Glomerular endothelial cell (primary cell): ENCODE measurements at places on chromosomes 4 and X. TPM values are rescaled to one million over a fixed set of nuclear protein-coding genes. Genes with fewer than 3 reads are reported as not detected.

GRCh38 chr4:164931551-164932324 lies 45.7 kb downstream of the TRIM61 start:
- no peak for DNase-seq

DNA sequence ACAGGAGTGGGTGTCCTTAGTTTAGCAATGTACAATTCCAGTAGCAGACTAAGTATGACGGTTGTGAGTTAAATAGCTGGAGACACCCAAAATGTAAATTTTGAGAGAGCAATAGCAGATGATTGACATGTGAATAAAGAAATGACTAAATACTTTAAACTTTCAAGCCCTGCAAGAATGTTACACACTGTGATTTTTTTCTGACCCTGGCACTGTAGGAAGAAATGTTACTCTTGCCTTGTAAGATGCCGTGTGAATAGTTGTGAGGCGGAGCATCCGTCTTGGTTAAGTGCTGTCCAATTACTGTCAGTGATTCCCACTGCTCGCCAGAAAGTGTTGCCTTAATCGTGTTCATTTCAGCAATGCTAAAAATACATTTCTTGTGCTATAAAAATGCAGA lies 1248.1 kb downstream of the RAPGEF2 start:
- no peak for DNase-seq

- no peak for DNase-seq
Observed at GRCh38 chrX:16278927-16279326, 111.6 kb downstream of the MAGEB17 start.

- no peak for DNase-seq
Observed at GRCh38 chrX:24055043-24055356, 244 bp downstream of the EIF2S3 start.

DNA sequence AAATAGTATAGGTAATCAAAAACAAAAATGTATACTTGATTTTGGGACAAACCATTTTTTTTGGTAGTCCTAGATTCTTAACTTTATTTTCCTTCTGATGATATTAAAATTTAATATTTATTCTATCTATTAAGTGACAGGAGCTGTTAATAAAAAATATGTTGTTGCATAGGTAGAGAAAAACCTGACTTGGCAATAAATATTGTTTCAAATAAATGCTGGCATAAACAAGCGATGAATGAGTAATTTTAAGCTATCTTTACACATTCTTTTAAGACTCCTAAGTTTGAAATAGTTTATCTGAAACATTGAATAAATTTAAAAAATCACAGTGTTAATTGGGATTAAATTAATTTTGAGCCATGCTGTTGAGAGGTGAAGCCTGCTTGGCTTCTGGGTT lies 114.6 kb downstream of the GC start:
- no peak for DNase-seq

DNA sequence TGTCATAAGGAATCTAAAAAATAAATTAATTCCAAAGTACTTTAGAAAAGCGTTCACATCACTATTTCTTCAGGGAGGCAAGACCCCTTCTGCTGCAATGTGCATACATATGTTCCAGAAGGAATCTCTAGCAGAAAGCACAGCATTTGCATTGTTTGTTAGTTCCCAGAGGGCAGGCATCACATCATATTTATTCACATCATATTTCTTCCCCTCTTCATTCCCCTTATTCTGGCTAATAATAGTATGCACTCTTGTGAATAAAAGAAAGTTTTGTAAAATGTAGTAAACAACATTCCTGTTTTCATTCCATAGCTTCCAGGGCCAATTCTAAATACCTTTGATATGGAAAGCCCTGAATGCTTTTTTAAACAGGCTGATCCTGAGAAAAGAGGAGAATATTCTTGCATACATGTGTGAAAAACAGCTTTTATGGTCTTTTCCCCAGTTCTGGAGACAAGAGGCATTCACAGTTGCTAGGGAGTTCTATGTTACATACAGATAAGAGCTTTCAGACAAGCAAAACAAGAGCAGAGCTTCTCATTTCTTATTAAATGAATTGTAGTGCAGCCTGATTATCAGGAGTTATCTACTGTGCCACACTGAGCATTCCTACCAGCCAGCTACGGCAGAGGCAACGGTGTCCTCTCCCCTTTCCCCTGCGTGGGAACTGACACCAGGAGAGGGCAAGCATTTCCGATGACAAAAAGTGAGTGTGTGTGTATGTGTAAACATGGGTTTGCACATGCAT lies 15.2 kb downstream of the GATB start:
- DNase-seq = no peak

DNA sequence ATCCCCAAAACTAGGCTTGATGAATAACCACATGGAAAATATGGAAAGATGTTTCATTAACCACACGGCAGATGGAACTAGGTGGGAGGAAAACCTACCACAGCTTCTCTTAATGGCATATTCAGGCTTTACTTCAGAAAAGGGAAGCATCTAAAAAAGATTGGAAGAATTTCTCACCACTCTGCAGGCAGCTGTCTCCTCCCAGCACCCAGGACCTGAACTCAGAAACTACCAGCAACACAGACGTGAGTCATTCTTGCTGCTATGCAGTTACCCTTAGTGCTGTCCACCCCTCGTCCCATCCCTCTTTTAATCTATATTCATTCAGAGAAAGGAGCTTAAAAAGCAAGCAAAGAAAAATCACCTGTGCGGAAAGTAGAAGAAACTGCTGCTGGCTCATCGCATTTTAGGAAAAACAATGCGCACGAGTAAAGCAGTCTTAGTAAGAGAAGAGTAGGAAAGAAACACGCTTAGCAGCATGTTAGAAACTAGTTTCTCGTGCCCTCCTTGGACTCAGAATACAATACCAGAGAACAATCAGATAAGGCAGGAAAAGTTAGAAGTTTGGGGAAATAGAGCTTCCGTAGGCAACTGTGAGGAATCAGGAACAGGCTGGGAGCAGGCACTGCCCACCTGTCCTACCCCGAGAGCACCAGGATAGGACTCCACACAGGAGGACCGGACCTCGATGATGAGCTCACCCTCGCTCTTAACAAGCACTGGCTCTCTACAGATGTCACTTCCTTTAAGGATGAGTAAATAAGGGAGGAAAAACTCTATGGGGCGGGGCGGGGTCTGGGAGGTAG lies 48.1 kb upstream of the ENPP6 start:
- no peak for DNase-seq

The CT45A3 gene
- not detected in 2 replicates for total RNA-seq

The F11 gene
- not detected in 2 replicates for total RNA-seq

The PLXNB3 gene
- total RNA-seq = 25.6 and 37.6 TPM in 2 replicates

The RHOXF2B gene
- not detected in 2 replicates for total RNA-seq

The SERPINA7 gene
- not detected in 2 replicates for total RNA-seq
